HCT116 (cell line): ENCODE measurements at places on chromosomes 12 and 14. TPM values are rescaled to one million over a fixed set of nuclear protein-coding genes. Genes with fewer than 3 reads are reported as not detected.
A peak's percentile ranks its signal among the peaks of the same experiment; 100 is the strongest.

DNA sequence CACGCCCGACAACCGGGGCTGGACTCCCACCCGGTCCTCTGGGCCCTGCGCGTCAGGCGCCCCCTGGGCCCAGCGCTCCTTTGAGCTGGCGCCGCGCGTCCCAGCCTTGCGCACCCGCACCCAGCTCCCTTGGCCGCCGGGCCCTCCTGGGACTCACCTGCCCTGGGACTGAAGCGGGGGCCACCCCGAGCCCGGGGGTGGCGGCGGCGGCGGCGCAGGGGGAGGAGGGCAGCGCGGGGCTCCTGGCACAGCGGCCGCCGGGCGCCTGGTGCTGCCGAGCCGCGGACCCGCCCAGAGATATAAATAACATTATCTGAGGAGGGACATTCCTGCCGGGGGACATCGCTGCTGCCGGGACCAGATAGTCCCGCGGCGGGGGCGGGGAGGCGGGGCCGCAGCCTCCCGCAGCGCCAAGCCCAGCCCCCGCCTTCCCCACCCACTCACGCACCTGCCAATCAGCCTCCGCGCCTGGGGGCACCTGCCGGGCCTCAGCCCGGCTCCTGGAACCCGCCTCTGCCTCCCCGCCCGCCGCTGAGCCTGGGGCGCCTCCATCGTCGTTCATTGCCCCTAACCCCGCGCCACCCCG is at the start of gene SPTB:
Gene SPTB, minus strand, starts transcription at position 273 of the 586 bp plus-strand sequence. CDS start 56,813 bp downstream, outside the sequence.
- peaks cover 16% of the 10 kb centered on the region for H3K4me1 ChIP-seq
- no peaks in the 10 kb centered on the region for H3K36me3 ChIP-seq
- no peak for DNase-seq
- H3K27me3 ChIP-seq, result no peaks in the 10 kb centered on the region
- H3K4me3 ChIP-seq, result peak within 1 kb of the TSS; percentile 55

- H3K27ac ChIP-seq, result no peak overlapping the region
- H3K36me3 ChIP-seq, result no peaks in the 10 kb centered on the region
- no peaks in the 10 kb centered on the region for H3K4me1 ChIP-seq
- no peak overlapping the region for H3K4me3 ChIP-seq
Measured at GRCh38 chr14:55713486-55713885, 133.5 kb downstream of the KTN1 start.

- H3K4me3 ChIP-seq, result no peak overlapping the region
- peaks cover 27% of the 10 kb centered on the region; the same call in 1 of the 2 replicates for H3K36me3 ChIP-seq
- H3K27ac ChIP-seq, result no peak overlapping the region
- H3K4me1 ChIP-seq, result peaks cover 5% of the 10 kb centered on the region; the same call in 1 of the 2 replicates
Measured at GRCh38 chr12:111444314-111444924, 38.7 kb downstream of the SH2B3 start.

DNA sequence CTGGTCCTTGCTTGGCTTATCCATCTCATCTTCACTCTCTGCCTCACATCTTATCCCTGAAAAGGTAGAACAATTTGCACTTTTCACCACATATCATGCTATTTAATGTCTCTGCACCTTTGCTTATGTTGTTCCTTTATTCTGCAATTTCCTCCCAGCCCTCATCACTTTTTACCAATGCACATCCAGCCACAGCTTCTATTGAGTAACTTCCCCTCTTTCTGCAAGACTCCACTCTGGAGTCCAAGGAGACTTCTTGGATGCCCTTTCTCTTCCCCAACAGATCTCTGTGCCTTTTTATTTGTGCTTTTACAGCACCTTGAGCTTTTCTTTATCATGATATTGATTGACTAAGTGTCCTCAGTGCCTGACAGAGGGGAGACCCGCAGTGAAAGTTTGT is 797.1 kb downstream of the VRK1 start:
- no peak for DNase-seq
- H3K4me3 ChIP-seq, result no peak overlapping the region
- peaks cover 4% of the 10 kb centered on the region; the same call in 1 of the 2 replicates for H3K27me3 ChIP-seq
- no peak overlapping the region for H3K27ac ChIP-seq

Gene C12orf50
- total RNA-seq, result not detected

Gene OR11H12
- not detected for total RNA-seq
